ENCODE measurements at places on chromosomes 1 and 21.

DNA sequence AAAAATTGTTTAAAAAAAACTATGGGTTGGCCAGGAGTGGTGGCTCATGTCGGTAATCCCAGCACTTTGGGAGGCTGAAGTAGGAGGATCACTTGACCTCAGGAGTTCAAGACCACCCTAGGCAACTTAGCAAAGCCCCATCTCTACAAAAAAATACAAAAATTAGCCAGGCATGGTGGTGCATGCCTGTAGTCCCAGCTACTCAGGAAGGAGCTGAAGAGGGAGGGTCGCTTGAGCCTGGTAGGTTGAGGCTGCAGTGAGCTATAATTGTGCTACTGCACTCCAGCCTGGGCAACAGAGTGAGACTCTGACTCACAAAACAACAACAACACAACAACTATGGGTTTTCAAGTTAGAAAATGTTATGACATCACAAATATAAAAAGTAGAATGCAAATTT lies 16.4 kb downstream of the SLAMF7 start:
- no peak for ATAC-seq

- ATAC-seq = peak; percentile 65
These were observed at the start of gene SCMH1 for GRCh38 chr1:41241749-41242341. TSS of gene SCMH1 (minus strand) at chr1:41242306. CDS start at chr1:41186133, 56,173 bp downstream.

DNA sequence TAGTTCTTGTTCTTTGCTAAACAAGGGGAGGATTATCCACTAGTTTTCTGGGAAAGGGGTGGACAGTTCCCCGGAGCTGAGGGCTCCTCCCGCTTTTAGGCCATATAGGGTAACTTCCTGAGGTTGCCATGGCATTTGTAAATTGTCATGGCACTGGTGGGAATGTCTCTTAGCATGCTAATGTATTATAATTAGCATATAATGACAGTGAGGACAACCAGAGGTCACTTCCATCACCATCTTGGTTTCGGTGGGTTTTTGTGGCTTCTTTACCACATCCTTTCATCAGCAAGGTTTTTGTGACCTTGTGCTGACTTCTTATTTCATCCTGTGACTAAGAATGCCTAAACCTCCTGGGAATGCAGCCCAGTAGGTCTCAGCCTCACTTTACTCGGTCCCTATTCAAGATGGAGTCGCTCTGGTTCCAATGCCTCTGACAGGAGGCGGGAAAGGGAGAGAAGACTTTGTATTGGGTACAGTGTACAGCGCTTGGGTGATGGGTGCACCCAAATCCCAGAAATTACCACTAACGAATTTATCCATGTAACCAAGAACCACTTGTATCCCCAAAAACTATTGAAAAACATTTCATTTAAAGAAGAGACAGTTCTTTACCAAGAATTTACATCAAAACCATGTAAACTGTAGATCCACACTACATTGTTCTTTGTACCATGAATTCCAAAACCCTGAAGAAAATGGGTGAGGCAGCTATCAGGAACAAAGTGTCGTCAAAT lies 8.7 kb upstream of the SLC2A5 start:
- peak; percentile 36 for ATAC-seq

GRCh38 chr1:147547065-147547464 lies 5.8 kb downstream of the BCL9 start:
- no peak for ATAC-seq

DNA sequence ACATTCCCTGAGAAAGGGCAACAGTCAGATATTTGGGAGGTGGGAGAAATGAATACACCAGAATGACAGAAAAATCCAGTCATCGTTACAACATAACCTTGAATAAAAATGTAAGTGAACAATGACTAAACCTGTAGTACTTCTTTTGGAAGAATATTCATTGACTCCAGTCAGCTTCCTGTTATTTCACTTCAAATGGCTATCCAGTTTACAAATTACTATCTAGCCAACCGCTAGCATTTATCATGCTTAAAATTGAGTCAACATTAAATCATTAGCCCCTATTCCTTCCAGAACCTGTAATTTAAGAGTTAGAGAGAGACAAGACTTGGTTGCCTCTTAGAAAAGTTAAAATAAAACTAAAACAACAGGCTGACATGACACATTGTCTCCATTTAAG lies 33.6 kb downstream of the WLS start:
- ATAC-seq = peak; percentile 53

DNA sequence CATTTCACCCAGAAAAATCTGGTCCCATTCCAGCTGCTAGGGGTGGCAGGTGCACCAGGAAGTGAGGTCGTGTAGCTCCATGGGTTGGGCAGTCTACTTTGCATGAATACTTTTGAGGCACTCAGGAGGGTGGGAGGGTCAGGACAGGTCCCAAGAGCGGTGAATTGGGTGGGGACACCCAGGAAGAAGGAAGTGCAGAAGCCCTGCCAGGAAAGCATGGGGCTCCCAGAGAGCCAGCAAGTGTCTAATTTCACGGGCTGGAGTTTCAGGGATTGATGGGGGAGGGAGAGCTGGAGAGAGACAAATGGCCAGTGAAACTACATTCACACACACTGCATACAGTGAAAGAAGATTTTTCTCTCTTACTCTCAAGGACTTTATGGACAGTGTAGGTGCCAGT lies 137.8 kb downstream of the GALNT2 start:
- peak; percentile 82 for ATAC-seq

DNA sequence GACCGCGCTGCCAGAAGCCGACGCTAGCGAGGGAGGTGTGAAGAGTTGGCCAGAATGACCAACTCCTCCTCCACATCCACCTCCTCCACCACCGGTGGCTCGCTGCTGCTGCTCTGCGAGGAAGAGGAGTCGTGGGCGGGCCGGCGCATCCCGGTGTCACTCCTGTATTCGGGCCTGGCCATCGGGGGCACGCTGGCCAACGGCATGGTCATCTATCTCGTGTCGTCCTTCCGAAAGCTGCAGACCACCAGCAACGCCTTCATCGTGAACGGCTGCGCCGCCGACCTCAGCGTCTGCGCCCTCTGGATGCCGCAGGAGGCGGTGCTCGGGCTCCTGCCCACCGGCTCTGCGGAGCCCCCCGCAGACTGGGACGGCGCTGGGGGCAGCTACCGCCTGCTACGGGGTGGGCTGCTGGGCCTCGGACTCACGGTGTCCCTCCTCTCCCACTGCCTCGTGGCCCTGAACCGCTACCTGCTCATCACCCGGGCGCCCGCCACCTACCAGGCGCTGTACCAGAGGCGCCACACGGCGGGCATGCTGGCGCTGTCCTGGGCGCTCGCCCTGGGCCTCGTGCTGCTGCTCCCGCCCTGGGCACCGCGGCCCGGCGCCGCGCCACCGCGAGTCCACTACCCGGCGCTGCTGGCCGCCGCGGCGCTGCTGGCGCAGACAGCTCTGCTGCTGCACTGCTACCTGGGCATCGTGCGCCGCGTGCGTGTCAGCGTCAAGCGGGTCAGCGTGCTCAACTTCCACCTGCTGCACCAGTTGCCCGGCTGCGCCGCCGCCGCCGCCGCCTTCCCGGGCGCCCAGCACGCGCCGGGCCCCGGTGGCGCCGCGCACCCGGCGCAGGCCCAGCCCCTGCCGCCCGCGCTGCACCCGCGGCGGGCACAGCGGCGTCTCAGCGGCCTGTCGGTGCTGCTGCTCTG lies 1.2 kb downstream of the GPR88 start:
- ATAC-seq = peak; percentile 65
